Activated T-helper 1 cell treated with anti-CD3 and anti-CD28 coated beads, Interleukin-12 subunit alpha, Interleukin-12 subunit beta, Interleukin-2, Interleukin-4 antibody, amounts not matched to agents 30 ng/mL and 10 ng/mL and 1 ng/mL, durations not matched to agents 14 hours and 24 hours and 36 hours (primary cell): ENCODE measurements at places on chromosomes 16 and 17.

- DNase-seq: no peak
- H3K27me3 ChIP-seq: peaks cover 6% of the 10 kb centered on the region
- peaks cover 3% of the 10 kb centered on the region for H3K36me3 ChIP-seq
Observed at GRCh38 chr16:4245077-4245791, 3.4 kb upstream of the SRL start.

DNA sequence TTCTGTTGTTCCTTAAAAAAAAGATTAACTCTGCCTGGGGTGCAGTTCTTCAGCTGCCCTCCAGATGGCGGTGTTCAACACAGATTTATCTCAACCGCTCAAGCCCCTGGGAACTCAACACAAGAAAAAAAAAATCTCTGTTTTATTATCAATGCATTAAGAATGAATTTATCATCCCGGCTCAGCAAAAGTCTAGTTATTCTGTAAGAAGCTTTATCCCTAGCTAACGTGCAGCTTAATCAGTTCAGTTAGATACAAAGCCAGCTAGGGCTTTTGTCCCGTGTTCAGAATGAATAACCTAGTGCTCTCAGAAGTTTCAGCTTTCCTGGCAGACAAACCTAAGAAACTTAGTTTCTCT is 475.9 kb upstream of the CCL2 start:
- H3K27ac ChIP-seq: no peak overlapping the region
- no peak overlapping the region for H3K4me3 ChIP-seq
- H3K4me1 ChIP-seq: no peaks in the 10 kb centered on the region
- peaks cover 7% of the 10 kb centered on the region for H3K27me3 ChIP-seq
- no peak for DNase-seq

GRCh38 chr16:72149676-72150464 is 22.1 kb downstream of the PMFBP1 start:
- H3K36me3 ChIP-seq: no peaks in the 10 kb centered on the region
- H3K27me3 ChIP-seq: peaks cover 2% of the 10 kb centered on the region
- no peak for DNase-seq
- H3K4me3 ChIP-seq: no peak overlapping the region

DNA sequence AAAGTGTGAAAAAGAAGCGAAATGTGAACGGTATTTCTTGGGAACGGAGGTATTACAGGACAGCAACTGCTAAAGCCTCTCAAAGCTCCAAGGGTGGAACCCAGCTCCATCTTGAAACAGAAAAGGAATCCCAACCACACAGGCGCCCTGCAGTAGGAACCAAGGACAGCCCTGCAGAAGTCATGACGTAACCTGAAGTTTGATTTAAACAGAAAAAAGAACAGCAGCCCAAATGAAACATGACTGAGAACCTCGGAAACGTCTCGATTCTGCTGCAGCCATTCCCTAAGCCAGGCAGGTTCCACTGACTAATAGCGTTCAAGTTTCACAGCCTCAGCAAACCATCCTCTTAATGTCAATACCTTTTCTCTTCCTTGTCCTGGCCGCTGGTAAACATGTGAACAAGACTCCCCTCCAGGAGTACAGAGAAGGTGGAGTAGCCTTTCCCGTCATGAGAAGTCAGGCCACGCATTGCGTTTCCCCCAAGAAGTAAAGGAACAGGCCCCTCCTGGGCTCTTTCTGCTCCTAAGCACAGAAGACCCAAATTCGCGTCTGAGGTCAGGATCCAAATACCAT is 20.1 kb downstream of the SIAH1 start:
- peaks cover 5% of the 10 kb centered on the region for H3K36me3 ChIP-seq
- H3K27me3 ChIP-seq: no peaks in the 10 kb centered on the region
- DNase-seq: no peak
- H3K4me3 ChIP-seq: peak overlapping the region; percentile 90

DNA sequence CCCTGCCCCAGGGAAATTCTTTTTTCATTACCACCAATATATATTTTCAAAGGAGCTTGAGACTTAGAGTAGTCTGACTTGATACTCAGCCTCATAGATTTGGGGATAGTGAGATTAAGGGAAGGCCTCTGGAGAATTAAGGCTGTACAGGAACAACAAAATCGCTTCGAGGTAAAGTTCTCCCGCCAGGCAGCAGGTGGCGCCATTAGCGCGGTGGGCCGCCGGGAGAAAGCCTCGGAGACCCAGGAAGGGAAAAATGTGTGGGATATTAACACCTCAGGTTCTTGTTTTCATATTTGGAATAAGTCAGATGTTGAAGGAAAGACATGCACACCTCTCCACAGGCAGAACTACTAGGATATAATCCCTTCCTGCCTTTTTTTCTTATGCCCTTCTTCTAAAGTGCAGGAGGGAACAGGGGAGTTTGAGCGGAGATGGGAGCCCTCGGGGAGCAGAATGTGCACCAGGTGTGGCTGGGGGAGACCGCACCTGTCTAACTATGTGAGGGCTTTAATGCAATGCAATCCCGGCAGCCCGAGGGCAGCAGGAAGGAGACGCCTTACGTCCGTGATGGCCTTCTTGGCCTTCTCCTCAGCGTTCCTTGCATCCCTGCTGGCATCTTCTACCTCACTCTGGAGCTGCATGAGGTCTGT is 25.9 kb downstream of the MYH3 start:
- no peak overlapping the region for H3K27ac ChIP-seq
- H3K4me1 ChIP-seq: peaks cover 9% of the 10 kb centered on the region
- no peak for DNase-seq
- no peaks in the 10 kb centered on the region for H3K27me3 ChIP-seq
- H3K4me3 ChIP-seq: no peak overlapping the region

DNA sequence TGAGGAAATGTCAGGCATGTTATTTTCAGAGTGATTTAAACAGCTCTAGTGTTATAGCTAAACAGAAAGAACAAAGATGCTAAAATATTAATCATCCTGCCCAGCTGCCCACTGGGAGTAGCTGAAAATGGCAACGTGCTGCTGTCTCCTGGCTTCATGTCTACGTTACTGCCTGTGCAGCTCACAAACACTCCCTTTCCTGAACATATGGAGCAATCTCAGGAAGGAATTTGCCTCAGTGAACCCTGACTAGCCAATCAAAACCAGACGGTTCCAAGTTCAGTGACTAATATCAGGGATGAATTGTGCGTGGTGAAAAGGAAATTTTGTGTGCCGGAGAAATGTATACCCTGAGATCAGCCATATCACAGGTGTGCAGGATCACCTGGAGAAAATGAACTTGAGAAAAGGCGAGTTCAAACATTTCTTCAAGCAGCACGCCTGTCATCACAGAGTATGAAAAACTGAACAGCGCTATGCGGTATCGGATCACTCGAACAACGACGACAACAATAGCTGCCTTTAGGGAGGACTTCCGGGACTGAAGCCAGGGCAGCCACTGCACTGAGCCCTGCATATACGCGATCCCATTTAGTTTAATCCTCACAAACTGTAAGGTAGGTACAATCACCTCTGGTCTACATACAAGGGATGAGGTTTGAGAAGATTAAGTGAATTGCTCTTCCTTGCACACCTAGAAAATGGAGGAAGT is 110.3 kb downstream of the STX8 start:
- H3K4me1 ChIP-seq: peaks cover 20% of the 10 kb centered on the region
- H3K27ac ChIP-seq: no peak overlapping the region
- peaks cover 6% of the 10 kb centered on the region for H3K36me3 ChIP-seq
- no peak overlapping the region for H3K4me3 ChIP-seq

GRCh38 chr17:49691086-49691676 is 13.3 kb upstream of the SPOP start:
- no peak overlapping the region for H3K27ac ChIP-seq
- peaks cover 9% of the 10 kb centered on the region for H3K36me3 ChIP-seq
- no peak overlapping the region for H3K4me3 ChIP-seq
- no peaks in the 10 kb centered on the region for H3K27me3 ChIP-seq

- no peak overlapping the region for H3K4me3 ChIP-seq
- H3K4me1 ChIP-seq: peaks cover 7% of the 10 kb centered on the region
- peaks cover 6% of the 10 kb centered on the region for H3K27me3 ChIP-seq
- no peak overlapping the region for H3K27ac ChIP-seq
- no peak for DNase-seq
Observed at GRCh38 chr17:73706858-73707257, 62.6 kb upstream of the SDK2 start.

DNA sequence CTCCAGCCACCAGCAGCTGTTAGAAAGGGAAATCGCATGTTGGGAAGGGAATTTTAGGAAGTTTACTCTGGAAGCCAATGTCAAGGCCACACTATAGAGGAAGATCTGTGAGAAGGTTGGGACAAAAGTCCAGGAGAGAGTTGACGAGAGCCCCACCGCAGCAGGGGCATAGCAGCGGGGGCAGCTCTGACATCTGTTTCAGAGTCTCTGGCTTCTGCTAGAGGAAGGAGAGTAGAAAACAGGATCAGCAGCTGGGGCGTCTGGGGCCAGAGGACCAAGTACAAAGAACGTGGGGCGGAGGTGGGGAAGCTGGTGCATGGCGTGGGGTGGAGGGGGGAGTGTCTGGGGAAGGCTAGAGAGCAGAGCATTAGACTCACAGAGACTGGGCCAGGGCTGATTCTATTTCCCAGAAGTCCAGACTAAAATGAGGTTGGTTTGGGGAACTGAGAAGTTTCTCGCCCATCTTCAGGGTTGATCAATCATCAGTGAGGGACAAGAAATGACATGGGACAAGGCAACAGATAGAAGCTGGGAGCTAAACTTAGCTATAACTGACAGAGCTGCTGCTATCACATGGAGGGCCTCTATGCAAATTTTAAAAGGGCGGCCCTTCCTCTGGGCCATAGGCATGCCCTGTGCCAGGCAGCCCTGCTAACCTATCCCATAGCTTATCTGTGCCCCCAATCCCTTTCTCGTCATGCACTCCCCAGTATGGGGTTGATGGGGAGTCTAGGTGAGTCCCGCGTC is 1.2 kb downstream of the RABEP2 start:
- no peaks in the 10 kb centered on the region for H3K27me3 ChIP-seq
- H3K4me3 ChIP-seq: peak overlapping the region; percentile 97
- peaks cover 18% of the 10 kb centered on the region for H3K4me1 ChIP-seq
- H3K36me3 ChIP-seq: peaks cover 7% of the 10 kb centered on the region
- H3K27ac ChIP-seq: peak overlapping the region; percentile 25
- DNase-seq: no peak

DNA sequence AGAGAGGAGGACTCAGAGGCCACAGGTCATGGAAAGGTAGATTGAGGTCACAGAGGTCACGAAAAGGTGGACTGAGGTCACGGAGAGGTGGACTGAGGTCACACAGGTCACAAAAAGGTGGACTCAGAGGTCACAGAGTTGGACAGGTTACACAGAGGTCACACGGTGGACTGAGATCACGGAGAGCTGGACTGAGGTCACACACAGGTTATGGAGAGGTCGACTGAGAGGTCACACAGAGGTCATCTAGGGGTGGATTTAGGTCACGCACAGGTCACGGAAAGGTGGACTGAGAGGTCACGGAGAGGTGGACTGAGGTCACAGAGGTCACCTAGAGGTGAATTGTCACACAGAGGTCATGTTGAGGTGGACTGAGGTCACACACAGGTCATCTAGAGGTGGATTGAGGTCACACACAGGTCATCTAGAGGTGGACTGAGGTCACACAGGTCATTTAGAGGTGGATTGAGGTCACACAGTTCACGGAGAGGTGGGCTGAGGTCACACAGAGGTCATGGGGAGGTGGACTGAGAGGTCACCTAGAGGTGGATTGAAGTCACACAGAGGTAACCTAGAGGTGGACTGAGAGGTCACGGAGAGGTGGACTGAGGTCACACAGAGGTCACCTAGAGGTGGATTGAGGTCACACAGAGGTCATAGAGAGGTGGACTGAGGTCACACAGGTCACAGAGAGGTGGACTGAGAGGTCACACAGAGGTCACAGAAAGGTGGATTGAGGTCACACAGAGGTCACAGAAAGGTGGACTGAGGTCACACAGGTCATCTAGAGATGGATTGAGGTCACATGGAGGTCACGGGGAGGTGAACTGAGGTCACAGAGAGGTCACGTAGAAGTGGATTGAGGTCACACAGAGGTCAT is 26.7 kb upstream of the JPT2 start:
- no peaks in the 10 kb centered on the region for H3K27me3 ChIP-seq
- peak overlapping the region; percentile 72 for H3K27ac ChIP-seq
- no peak overlapping the region for H3K4me3 ChIP-seq
- no peak for DNase-seq
- peaks cover 12% of the 10 kb centered on the region for H3K4me1 ChIP-seq
- peaks cover 47% of the 10 kb centered on the region for H3K36me3 ChIP-seq

GRCh38 chr16:80210787-80211186 is 330.0 kb upstream of the DYNLRB2 start:
- DNase-seq: no peak
- H3K4me1 ChIP-seq: no peaks in the 10 kb centered on the region
- no peak overlapping the region for H3K27ac ChIP-seq
- no peaks in the 10 kb centered on the region for H3K36me3 ChIP-seq
- H3K27me3 ChIP-seq: no peaks in the 10 kb centered on the region

DNA sequence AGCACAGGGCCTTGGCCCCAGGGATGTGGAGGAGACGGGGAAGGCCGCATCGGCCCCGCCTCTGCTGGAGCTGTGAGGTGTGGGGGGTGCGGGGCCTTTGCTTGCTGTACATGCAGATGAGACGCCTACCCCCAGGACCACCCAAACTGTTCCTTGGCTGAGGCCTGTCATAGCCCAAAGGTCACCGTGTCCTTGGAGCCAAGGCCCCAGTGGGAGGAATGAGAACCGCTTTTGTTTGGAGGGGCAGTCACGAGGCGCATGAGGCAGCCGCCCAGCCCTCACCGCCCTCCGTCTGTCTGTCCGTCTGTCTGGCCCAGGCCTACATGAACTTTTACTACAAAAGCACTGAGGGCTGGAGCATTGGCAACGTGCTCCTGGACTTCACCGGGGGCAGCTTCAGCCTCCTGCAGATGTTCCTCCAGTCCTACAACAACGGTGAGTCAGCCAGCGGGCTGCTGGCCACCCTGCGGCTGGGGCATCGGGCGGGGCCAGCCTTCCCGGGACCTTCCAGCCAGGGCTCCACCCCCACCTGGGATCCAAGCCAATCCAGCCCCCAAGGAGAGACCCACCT is 8.8 kb downstream of the TAX1BP3 start:
- H3K4me3 ChIP-seq: no peak overlapping the region
- H3K36me3 ChIP-seq: peaks cover 3% of the 10 kb centered on the region
- no peaks in the 10 kb centered on the region for H3K27me3 ChIP-seq
- H3K27ac ChIP-seq: no peak overlapping the region
- H3K4me1 ChIP-seq: no peaks in the 10 kb centered on the region
- no peak for DNase-seq

GRCh38 chr17:39867880-39868553 is at the start of gene ZPBP2:
TSS of gene ZPBP2 (plus strand) at chr17:39868202. CDS start at chr17:39868355, 153 bp downstream.
- H3K27ac ChIP-seq: peak within 1 kb of the TSS; percentile 95
- peaks cover 46% of the 10 kb centered on the region for H3K4me1 ChIP-seq
- peaks cover 6% of the 10 kb centered on the region for H3K36me3 ChIP-seq
- H3K4me3 ChIP-seq: peak within 1 kb of the TSS; percentile 47
- peak; percentile 10 for DNase-seq
